ENCODE measurements at places on chromosomes 1 and 21. TPM values are rescaled to one million over a fixed set of nuclear protein-coding genes. Genes with fewer than 3 reads are reported as not detected.

SELENBP1 gene
- 914 TPM for total RNA-seq

RGS16 gene
- 2.3 TPM for total RNA-seq

TNNT2 gene
- 4.0 TPM for total RNA-seq

LAPTM5 gene
- 48.1 TPM for total RNA-seq

TMEM79 gene
- 6.0 TPM for total RNA-seq

OR2T34 gene
- total RNA-seq, result not detected

Data from mucosa of descending colon (tissue), 3 donors.